ENCODE measurements at places on chromosomes 16 and 17. TPM values are rescaled to one million over a fixed set of nuclear protein-coding genes. Genes with fewer than 3 reads are reported as not detected.

DNA sequence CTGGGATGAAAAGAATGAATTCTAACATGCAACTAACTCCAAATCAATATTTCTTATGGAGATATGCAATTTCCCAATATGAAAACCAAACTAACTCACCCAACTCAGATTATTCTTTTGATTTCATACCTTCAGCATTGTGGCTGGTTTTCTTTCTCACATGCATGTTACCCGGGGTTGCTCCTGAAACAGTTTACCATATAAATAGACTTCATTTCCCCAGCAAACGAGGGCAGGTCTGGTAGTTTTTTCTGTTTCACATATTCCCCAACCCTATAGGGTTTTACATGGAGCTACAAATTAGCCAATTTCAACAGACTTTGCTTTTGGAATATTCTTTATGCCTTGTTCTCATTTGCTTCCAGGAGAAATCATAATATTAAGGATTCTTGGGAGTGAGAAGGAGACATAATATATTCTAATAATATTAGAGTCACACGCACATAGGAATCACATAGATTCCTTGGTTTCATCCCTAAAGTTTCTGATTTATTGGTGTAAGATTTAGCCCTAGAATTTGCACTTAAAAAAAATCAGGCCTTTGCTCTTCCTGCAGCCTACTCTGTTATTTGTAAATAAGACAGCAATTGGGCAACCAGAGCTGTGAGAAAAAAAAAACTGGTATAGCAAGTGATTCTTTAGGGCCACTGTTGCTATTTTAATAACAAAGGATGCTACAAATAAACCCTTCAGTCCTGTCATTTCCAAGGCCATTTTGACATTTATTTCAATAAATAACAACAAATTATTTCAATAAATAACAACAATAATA lies 60.3 kb upstream of the FAM20A start:
- DNase-seq = no peak

DNA sequence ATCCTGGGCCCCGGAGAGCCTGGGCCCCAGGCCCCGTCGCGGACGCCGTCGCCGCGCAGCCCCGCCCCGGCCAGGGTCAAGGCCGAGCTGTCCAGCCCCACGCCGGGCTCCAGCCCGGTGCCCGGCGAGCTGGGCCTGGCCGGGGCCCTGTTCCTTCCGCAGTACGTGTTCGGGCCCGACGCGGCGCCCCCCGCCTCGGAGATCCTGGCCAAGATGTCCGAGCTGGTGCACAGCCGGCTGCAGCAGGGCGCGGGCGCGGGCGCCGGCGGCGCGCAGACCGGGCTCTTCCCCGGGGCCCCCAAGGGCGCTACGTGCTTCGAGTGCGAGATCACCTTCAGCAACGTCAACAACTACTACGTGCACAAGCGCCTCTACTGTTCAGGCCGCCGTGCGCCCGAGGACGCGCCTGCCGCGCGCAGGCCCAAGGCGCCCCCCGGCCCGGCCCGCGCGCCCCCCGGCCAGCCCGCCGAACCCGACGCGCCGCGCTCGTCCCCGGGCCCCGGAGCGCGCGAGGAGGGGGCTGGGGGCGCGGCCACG lies 36.8 kb upstream of the ZC3H18 start:
- no peak for DNase-seq

Gene KRTAP9-2
- total RNA-seq = not detected

GRCh38 chr16:29836623-29837022 lies 16.4 kb downstream of the MVP start:
- no peak for DNase-seq

- DNase-seq = no peak
Observed at GRCh38 chr17:16484445-16485175, 7.4 kb downstream of the LRRC75A start.

Gene OGFOD3
- 28.5 TPM for total RNA-seq

Gene TXNDC11
- total RNA-seq = 38.6 TPM

DNA sequence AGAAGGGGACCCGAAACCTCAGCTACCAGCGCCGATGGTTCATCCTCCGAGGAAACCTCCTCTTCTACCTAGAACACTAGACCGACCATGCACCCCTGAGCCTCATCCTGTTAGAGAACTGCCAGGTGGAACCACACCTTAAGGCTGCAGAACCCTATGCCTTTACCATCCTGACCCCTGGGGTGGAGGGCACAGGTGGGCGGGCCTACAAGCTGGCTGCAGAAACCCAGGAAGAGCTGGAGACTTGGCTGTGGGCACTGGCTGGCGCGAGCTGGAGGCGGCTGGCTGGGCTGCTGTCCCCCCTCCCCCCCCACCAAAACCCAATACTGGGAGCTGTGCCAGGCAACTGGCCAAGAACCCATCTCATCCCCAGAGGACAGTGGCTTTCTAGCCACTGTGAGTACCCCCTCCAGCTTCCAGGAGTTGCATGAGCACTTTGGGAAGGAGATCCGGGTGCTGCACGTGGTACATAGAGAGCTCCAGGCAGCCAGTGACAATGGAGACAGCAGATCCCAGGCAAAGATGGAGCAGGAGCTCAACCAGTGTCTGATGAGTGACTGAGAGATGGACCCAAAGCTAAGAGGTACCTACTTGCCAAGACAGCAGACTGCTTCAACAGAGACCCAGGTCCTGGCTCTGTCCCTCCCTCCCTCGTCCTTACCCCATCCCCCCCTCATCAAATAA lies 1.4 kb upstream of the CD2BP2 start:
- DNase-seq = no peak

Gene EDC4
- total RNA-seq = 57.0 TPM

GRCh38 chr16:27403601-27403992 lies 1.6 kb downstream of the IL21R start:
- DNase-seq = no peak

DNA sequence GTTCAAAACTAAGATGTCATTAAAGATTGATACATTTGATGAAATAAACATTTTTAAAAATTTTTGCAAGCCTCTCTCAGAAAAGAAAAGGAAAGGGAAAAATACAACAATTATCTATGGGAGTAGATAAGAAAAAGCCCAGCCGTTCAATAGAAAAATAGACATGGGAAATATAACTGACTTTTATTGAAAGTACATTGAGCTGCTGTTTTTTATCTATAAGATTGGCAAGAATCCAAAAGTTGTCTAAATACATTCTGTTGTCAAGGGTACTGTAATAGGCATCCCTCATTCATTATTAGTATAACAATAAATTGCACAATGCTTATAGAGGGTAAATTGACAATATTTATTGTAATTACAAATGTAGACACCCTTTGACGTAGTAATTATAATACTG lies 38.4 kb upstream of the IRX6 start:
- DNase-seq = no peak

Gene BTBD17
- not detected for total RNA-seq

Gene SOX8
- 1.3 TPM for total RNA-seq
